Esophagus squamous epithelium (tissue), 5 donors: ENCODE measurements at places on chromosomes 2 and 18.

DNA sequence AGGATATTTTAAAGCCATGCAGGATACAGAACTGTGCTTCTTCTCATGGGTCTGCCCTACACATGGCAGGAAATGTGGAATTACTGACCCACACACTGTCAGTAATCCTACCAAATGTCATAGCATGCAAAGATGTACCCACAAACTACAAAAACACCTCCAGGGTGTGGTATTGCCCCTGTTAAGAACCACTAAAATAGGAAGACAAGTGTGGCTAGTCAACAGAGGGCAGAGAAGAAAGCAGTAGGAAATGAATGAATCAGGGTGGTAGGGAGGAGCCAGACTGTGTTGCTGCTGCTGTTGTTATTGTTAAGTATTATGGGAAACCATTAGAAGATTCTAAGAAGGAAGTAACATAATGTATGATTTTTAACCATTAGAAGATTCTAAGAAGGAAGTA lies 556.7 kb upstream of the ACVR2A start:
- no peak for DNase-seq

DNA sequence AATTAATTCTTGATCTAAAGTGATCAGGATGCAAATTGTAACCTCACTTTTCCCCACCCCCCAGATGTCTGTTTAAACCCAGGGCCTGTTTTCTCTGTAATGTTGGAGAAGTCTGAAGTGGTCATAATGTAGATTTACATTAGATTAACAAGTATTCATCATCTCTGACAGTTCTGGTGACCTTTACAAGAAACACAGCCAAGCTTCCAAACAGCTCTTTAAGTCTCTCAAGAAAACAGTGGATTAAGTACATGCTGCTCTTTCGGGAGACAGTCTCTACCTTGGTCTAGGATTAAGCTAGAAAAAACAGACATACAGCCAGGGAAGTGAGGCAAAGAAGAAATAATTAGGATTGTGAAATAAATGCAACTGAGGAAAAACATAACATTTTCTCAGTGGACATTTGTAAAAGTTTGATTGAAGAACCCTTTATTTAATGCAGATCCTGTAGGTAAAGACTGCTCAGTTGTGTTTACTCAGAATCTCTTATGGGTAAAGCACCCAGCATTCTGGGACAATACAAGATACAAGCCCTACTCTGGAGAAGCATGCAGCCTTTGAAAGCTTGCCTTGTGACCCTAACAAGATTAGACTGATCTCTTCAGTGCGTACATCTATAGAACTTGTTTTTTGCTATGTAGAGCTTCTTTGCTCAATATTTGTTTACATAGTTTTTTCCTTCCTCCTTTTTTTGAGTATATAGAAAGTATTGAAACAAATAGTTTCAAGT lies 203.9 kb downstream of the PHLPP1 start:
- DNase-seq: no peak

- no peak for DNase-seq
Measured at GRCh38 chr18:59109375-59109774, 30.3 kb upstream of the SEC11C start.

DNA sequence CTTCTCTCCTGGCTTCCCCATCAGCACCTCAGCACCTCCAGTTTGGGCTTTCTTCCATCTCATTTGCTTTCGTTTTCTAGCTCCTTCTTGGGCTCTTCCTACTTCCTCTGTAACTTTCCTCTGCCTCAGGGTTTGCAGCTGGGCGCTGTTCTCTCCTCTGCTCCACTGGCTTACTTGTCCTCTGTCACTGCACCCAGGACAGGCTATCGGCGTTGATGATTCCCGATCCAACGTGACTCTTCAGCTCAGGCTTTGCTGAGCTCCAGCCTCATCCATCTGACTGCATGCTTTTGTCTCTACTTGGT lies 362.4 kb downstream of the CYRIA start:
- DNase-seq: no peak

GRCh38 chr2:241559323-241560161 lies 997 bp downstream of the BOK start:
- DNase-seq: no peak

- no peak for DNase-seq
Measured at GRCh38 chr2:122072666-122073065, 317.2 kb downstream of the TSN start.

GRCh38 chr2:10159581-10160131 lies 37.1 kb downstream of the RRM2 start:
- DNase-seq: no peak

DNA sequence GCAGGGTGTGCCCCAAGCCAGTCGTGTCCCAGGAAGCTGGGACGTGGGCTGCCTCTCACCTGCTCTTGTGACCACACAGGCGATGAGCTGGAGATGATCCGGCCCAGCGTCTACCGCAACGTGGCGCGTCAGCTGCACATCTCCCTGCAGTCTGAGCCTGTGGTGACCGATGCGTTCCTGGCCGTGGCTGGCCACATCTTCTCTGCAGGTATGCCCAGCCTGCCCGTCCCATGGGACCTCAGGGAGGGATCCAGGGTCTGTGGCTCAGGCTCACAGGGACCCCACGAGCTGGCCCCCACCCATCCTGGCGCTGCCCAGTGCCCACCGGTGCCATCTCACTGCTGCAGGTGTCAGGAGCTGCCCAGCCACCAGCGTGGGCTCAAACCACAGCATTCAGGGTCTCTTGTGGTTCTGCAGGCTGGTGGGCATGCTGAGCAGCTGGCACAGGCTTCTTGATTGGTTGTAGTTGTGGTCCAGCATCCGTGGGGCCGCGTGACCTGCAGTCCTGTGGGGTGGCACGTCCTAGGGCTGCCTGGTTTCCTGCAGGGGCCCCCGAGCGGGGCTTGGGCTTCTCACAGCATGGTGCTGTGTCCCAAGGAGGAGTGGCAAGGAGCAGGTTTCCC lies 3.8 kb downstream of the BOK start:
- no peak for DNase-seq

- DNase-seq: no peak
Measured at GRCh38 chr2:240369801-240370585, 65.5 kb upstream of the GPC1 start.

- DNase-seq: no peak
Measured at GRCh38 chr18:11750581-11751310, 61.7 kb downstream of the GNAL start.

DNA sequence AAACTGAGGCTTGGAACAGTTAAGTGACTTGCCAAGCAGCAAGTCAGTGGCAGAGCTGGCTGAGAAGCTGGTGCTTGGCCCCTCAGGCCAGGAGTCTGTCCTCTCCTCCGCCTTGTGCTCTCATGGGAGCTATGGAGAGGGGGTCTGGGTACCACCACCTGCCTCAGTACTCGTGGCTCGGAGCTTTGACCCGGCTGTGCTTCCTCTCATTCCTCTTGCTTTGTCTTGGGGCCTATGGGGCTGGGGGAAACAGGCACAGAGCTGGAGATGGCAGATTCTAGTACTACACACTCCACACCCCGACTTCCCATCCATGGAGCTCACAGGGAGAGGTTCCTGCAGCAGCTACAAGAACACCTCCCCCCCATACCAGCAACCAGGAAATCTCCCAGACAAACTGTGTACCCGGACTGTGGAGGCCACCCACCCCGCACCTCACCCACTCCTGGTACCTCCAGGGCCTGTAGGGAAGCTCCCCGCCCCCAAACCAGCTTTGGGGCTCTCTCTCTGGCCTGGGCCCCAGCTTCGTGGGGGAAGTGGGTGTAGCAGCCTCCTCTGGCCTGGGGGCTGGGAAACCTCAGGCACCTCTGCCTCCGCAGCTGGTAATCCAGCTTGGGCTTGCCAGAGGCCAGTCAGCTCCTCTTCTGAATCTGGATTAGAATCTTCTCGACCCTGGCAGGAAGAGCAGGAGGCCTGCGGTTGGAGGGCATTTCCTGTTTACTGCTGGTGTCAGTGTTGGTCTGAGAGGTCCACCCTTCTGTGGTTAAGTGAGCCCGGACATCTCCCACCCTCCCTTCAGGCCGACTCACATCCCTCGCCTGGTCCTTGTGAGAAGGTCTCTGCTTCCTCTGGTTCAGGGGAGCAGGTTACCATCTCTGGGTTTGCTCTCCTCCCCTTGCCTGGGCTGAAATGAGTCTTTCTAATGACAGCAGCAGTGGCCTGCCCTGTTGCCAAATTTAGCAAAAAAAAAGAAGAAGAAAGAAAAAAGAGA lies 22.3 kb upstream of the RHOB start:
- DNase-seq: peak; percentile 36

DNA sequence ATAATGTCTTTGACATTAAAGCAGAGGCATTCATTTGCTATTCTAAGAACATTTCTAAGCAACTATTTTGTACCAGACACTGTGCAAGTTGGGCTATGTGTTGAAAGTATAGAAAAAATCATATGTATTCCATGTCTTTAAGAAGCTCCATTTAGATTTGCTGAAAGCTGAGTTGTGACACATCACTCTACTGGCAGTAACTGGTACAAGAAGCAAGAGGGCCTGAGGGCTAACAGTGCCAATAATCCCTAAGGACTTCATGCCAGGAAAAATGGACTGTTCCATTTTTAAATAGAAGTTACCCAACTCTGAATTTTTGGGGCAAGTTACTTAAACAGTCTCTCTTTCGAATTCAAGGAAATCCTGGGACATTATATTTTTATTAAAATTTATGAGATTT lies 178.7 kb downstream of the SRBD1 start:
- DNase-seq: no peak

GRCh38 chr18:71362140-71362539 lies 1073.3 kb downstream of the SOCS6 start:
- DNase-seq: no peak

DNA sequence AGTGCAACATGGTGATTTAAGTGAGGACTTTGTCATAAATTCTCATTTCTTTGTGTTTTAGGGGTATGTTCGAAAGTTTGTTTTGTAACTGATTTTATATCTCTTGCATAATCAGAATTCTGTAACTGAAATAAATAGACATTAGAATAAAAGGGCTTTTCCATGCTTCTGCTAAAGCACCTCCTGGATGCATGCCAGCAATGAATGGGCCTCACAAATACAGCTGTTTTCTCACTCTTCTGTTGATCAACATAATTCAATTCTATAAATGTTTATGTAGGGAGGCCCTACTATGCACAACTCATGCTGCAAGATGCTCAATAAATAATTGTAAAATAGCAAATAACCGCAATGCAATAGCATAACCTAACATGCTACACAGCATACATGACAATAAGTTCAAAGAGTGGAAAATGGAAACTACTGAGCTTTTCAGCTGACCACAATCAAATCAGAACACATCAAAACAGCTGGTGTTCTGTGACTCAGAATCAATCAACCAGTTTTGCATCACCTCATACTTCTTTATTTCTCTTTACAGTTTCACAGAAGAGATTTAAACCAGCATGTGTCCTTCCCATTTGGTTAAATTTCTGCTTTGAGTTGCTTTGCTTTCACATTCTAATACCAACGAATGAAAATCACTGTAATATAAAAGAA lies 11.0 kb downstream of the CDH7 start:
- DNase-seq: no peak

DNA sequence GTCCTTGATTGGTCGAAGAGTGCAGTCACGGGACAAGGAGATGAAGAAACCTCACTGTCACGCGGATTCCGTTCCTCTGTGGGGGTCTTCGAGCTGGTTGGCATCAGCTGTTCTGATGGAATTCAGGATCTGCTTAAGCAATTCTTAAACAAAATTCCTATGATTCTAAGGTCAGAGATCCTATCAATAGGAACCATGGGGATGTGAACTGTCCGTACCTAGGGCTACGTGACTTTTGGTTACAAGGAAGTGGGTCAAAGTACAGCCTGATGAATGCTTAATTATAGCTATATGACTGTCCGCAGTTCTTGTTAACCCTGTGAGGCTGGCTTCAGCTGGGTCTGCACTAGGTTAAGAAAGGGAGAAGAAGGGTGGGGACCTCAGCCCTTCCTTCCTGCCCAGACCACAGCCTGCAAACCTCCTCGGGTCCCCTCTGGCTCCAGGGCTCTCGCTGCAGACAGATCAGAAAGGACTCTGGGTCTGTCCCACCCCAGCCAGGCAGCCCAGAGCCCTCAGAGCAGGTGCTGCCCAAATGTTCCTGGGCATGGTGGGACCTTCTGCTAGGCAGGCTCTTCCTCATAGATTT lies 44.2 kb upstream of the TAF1B start:
- DNase-seq: no peak

DNA sequence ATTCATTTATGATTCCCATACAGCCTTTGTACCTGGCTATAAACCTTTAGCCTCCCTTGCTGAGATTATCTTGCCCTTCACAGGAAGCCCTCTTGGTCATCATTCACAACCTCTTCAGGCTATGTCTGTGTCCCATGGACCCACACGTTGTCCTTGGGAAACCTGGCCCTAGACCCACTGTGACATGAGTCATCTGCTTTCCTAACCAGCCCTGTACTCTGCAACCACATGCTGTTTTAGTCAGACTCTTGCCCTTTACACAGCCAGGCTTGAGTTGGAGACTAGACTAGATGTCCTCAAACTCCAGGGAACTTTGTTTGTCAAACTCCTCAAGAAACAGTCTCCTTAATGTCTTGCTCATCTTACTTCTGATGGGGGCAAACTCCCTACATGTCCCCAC lies 229.3 kb upstream of the ZSWIM2 start:
- DNase-seq: no peak

DNA sequence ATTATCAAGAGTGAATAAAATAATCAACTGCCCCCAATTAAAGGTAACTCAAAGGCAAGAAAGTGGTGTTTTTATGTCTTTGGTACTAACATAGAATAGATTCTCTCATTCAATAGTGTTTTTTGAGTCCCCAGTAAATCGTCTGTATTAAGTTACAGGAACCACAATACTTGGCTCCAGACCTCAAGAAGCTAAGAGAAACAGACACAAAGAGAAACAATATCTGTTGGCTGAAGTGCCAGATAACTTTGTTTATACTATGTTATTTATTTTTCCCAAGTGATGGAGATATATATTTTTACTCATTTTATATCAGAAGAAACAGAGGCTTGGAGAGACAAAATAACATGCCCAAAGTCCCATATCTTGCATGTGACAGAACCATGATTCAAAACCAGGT lies 201.7 kb upstream of the HNRNPA3 start:
- no peak for DNase-seq

GRCh38 chr2:159998961-159999360 lies 63.5 kb downstream of the PLA2R1 start:
- DNase-seq: no peak

- no peak for DNase-seq
Measured at GRCh38 chr2:222751821-222752719, 80.6 kb downstream of the MOGAT1 start.

DNA sequence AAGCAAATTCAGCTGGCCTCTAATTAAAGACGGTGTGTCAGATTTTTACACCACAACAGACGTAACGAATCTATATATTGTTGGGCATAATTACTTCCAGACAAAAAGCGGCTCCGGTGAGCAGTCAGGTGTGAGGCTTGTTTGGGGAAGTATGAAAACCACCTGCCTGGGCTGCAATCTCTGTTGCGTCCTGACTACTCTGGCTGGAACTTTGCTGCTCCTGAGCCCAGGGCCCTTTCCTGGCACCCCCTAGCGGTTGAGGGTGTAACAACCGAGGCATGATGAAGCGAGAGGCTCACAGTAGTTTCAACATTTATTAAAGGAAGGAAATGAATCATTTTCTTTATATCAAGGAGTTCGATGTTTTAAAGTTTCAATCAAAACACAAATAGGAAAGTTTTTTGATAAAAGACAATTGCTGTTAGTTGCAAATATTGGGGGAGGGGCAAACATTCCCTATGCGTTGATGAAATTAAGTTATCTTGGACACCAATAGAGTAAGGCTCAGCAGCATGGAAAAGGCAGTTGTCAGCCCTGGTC lies 10.6 kb upstream of the ITGB6 start:
- no peak for DNase-seq

GRCh38 chr2:8103085-8103708 lies 578.7 kb upstream of the ID2 start:
- DNase-seq: no peak

- DNase-seq: no peak
Measured at GRCh38 chr2:111667001-111667400, 217.0 kb downstream of the ANAPC1 start.

GRCh38 chr2:64957109-64957903 lies 31.9 kb upstream of the SLC1A4 start:
- DNase-seq: no peak
